Neural progenitor cell (in vitro differentiated cells): ENCODE measurements at places on chromosomes 3 and 15.

- no peak for DNase-seq
Observed at GRCh38 chr15:46961795-46962194, 755.5 kb upstream of the SEMA6D start.

- DNase-seq = no peak
Observed at GRCh38 chr15:98560338-98560737, 88.0 kb upstream of the IGF1R start.

GRCh38 chr3:188217726-188218125, 63.8 kb downstream of the LPP start:
- no peak for DNase-seq

DNA sequence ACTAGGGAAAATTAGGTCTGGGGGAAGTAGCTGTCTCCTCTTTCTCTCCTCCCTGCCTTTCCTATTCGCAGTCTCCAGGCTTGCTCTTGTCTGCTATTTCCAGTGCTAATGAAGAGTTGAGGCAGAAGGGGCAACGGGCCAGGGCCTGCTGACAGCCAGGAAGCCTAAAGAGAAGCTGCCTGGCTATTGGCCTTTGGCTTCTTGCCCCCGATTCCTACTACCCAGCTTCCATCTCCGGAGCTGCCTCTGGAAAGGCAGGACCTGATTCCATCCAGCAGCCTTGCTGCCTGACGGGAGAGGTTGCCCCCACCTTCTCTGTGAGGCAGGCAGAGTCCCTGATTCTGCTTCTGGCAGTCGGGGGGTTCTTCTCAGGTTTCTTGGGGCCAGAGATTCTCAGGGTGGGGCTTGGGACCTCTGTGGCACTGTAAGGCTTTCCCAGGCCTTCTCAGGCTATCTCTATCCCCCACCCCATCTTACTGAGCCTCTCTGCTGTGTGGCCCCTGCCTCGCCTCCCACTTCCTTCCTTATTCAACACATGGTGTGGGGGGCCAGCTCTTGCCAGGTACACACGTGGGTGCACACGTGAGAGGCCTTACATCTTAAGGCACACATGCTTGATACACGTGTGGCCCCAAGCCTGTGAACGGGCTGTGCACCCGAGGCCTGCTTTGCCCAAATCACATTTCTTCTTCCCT, 18.2 kb upstream of the JMJD7 start:
- DNase-seq = no peak

- DNase-seq = no peak
Observed at GRCh38 chr15:65777053-65777452, 15.0 kb downstream of the DENND4A start.

DNA sequence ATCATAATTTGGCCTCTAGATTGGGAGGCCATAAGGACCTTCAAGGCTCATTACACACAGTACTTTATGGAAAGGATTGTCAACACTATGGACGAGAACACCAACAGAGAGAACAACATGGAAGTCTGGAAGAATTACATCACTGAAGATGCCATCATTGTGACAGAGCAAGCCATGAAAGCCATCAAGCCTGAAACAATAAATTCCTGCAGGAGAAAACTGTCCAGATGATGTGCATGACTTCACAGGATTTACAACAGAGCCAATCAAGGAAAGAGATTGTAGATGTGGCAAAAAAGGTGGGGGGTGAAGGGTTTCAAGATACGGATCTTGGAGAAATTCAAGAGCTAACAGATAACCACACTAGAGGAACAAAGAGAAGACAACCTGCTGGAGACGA, 15.9 kb downstream of the IL17RB start:
- DNase-seq = no peak

DNA sequence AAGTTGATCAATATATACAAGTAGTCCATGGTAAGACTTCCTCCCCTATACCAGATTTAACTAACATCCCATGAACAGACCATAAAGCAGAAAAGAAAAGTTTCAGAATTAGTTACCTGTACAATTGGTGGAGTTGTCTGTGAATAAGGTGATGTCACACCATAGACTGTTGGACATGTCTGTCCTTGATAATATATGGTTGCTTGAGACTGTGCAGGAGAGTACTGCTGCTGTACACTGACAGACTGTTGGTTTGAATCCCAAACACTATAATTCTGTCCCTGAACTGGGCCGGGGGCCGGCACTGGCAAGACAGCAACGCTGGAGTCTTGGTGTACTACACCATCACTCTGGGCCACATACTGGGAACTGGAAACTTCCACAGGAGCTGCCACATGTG, 77.2 kb downstream of the NBEAL2 start:
- DNase-seq = no peak
